ENCODE measurements at places on chromosomes 1 and 21.

DNA sequence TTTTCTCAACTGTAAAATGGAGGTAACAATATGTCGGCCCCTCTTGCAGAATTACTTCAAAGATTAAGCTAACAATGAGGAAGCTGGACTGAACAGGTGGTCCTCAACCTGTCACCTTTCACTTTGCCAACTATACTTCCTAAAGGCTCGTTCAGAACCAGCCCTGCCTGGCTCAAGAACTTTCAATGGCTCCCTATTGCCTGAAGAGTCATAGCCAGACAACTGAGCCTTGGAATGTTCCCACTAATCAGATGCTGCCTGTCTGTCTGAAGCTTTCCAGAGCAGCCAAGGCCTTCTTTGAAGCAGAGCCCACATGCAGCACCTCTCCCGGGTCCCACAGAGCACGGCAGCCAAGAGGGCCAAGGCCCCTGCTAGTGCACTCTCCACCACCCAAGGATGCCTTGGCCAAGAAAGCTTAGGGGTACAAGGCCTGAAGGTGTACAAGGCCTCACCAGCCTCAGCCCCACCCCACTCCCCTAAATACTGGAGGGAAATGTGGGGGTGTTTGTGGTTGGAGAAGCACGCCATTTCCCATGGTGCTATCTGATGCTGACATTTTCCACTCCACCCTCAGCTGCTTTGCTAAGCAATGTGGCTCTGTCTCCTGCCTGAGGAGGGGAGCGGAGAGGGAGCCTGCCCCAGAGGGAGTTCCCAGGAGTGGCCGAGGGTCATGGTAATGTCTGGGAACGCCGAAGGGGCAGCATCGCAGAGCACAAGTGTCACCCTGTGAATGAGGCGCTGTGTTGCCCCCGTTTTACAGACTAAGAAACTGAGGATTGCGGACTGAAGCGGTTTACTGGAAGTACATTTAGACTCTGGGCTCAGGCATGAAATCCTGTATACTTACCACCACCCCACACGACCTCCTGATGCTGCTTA is 8.2 kb upstream of the LAPTM5 start:
- no peak for DNase-seq

GRCh38 chr1:198281911-198282310 is 125.1 kb downstream of the NEK7 start:
- DNase-seq, result no peak

- DNase-seq, result no peak
Measured at GRCh38 chr21:14870853-14871149, 194.0 kb downstream of the NRIP1 start.

- no peak for DNase-seq
Measured at GRCh38 chr1:86389307-86389706, 6.8 kb downstream of the ODF2L start.

GRCh38 chr1:8004803-8005573 is 21.1 kb downstream of the ERRFI1 start:
- DNase-seq, result no peak

DNA sequence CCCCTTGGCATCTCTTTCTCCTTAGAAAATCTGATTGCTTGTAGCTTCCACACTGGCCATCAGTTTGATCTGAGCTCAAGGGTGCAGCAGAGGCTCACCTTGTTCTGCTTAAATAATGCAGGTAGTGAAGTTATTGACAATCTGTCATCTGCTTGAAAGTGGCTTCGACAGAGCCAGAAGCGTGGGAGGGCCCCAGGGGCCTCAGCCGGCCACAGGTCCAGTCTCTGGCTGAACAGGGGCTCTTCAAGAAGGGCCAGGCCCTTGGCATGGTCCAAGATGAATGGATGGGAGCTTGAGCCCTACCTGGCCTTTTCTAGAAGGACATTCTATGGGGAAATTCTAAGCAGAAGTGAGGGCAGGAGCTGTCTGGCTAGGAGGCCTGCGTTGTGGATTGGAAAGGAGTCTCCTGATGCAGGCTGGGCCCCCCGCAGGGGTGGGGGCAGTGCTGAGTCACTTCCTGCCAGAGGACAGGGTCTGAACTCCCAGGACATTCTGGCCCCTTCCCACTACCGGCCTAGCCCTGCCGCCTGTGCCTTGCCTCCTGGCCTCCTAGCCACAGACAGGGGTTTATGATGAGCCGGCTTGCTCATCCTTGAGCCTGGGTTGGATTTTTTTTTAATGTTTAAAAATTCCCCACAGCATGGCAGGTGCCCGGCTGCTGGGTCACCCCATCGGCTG is 162.3 kb upstream of the VAMP3 start:
- DNase-seq, result no peak

DNA sequence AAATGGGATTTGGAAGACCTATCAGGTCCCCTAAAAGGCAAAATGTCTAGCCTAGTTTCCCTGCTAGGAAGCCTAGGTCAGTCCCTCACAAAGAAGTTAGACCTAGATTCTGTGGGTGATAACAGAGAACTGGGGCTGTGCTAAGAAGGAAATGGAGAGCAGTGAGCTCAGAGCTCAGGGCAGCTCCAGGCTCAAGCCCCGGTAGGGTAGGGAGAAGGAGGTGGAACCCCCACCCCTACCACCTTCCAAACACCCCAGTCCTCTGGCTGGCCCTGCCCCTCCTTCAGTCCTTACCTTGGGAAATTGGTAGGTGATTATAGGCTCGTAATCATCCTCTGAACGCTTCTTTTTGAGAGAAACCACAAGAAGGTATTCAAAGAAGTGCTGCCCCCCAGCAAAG is 1.1 kb downstream of the DENND2D start:
- no peak for DNase-seq

DNA sequence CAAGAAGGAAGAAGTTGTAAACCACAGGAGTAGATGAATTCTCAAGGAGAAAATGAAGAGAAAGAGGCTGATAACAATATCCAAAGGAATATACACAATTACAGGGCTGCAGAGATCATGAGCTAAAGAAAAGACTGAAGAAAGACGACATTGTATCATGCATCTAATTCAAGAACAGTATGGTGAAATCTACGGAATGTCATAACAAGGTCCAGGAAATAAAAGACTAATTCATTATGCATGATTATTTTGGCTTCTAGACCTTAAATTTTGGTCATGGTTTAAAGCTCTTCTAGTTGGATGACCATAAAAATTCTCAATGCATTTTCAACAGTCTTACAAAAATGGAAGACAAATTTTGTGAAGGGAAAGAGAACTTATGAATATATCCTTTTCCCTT is 71.7 kb downstream of the SH3GLB1 start:
- DNase-seq, result no peak

DNA sequence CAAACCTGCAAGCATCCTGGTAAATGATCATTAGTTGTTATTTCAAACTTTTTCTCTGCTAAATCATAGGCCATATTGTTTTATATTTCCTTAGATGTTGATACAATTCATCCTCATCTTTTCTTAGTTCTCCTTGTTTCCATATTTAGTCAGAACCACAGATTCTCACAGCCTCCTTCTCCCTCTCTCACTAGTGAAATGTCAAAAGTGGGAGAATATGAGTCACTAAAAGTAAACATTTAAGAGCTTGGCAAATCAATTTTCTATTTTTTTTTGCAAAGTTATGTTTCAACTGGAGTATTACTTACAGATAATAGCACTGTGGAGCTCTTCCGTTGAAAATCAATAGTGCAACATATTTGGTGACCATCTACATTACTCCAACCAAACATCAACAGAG is 308.8 kb downstream of the COL11A1 start:
- no peak for DNase-seq

DNA sequence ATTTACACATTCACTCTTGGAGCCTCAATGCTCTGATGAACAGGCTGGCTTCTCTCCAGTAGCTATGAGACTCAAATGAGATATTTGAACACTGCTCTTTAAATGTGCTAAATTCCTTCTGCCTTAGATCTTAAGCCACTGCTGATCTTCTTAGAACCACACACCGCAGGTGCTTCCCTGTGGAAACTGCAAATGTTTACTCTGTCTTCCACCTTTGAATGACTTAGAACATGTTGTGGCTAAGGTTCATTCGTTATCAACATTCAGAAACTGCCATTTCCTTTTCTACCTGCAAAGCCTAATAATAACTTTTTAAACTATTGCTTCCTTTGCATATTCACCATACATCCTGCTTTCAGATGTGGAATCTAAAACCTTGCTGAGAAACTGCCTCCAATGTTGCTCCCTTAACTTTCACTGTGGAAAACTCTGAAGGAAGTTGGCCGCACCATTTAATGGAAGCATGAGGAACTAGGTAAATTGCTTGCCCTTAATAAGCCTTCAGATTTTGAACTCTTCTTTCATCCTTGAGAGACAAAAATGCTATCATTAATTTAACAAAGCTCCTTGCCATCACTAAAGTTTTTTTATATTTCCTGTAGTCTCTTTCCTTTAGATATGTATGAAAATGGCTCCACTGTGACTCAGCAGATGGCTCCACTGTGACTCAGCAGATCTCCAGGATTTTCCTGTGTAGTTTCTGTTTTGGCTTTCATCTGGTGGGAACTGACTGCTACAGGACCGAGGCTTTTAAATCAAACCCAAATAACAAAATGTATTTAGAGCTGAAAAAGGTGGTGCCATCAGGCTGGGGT is 143.8 kb downstream of the TNFSF18 start:
- DNase-seq, result no peak

DNA sequence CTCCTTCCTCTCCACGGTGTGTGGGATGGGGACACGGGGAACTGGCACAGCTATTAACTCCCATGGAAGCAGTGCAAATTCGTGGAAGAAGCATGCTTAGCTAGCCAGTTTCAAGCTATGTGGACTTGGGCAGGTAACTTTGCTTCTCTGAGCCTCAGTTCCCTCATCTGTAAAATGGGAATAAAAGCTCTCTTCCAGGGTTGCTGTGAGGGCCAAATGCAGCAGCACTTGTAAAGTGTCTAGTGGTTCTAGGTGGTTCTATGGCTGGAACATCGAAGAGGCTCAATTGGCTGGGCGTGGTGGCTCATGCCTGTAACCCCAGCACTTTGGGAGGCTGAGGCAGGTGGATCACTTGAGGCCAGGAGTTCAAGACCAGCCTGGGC is 43.3 kb downstream of the DHRS3 start:
- no peak for DNase-seq

DNA sequence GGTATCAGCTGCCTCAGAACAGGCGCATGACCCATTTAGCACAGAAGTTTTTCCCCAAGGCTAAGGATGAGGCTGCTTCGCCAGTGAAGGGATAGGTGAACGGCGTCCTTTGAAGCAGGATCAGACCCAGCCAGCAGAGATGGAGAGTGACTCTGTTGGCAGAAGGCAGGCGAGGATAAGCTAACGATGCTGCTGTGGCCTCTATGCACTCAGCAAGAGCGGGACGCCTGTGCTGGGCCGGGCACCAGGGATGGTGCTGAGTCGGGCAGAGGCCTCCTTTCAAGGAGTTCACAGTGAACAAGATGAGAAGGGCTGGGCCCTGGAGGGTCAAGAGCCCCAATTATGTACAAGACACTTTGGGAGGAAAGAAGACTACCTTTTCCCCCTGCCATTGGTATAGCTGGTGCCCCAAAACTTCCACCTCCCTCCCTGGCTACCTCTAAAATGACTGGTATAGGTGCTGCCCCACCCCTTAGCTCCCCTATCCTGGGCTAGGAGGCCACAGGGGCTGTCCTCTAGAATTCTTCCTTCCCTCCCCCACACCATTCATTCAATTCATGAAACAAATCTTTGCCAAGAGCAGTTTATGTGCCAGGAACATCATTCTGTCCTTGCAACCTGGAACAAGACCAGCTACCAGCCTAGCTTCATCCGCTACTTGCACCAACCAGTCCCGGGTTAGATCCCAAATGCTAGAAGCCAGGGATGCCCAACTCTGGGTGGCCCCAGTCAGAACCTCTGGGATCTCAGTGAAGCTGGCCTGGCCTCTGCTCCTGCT is 7.5 kb downstream of the XKR8 start:
- no peak for DNase-seq

DNA sequence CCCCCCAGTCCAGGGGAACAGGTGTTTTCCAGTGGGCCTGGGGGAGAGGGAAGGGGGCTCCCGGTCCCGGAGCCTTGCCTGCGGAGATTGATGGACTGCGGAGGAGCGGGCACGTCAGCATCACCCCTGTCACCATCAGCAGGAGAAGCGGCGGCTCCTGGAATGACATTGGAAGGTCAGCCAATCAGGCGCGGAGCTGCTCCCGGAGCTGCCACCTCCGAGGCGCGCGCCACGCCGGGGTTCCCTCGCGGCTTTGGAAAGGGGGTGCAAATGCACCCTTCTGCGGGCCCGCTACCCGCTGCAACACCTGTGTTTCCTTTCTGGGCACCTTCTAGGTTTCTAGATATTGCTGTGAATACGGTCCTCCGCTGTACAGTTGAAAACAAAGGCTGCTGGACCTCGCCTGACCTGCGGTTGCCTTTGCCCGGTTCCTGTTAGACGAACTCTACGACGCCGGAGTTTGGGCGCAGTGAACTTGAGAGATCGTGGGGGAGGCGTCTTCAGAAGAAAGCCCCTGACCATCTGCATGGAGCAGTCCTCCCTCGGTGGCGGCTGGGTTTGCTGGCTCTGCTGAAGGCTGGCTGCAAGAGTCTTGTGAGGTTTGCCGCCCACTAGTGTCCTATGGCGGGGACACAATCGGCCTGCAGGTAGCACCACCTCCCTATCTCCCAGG is 5.3 kb downstream of the DSCAM start:
- DNase-seq, result no peak

DNA sequence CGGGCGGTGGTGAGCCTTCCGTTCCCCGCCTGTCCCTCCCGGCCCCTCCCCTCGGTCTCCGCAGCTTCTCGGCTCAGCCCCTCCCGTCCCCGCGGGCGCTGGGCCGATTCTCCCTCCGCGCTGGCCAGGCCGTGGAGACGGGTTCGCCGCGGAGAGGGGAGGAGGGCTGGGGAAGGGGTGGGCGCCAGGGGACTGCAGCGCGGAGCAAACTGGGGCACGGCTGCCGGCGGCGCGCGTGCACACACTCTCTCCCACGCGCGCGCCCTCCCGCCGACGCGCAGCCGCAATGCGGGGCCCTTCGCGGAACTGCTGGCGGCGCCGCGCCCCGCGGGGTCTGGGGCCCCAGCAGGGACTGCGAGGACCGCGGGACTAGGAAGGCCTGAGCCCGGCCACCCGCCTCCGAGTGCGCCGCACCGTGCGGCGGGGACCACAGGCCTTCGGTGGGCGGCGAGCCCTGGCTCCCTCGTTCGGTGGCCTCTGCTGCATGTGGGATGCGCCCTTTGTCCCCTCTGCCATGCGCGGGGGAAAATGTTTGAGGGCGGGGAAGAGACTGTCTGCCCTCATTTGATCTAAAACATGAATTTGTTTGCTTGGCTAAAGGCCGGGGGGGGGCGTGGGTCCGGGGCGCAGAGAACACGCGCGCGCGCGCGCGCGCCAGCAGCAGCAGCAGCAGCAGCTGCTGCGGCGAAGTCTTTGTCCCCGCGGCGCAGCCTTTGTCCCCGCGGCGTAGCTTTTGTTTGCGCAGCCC is 90.7 kb upstream of the VAMP3 start:
- no peak for DNase-seq

- no peak for DNase-seq
Measured at GRCh38 chr1:177753655-177754054, 216.2 kb downstream of the SEC16B start.

GRCh38 chr1:154843636-154844296 is 26.3 kb downstream of the KCNN3 start:
- DNase-seq, result peak; percentile 76

DNA sequence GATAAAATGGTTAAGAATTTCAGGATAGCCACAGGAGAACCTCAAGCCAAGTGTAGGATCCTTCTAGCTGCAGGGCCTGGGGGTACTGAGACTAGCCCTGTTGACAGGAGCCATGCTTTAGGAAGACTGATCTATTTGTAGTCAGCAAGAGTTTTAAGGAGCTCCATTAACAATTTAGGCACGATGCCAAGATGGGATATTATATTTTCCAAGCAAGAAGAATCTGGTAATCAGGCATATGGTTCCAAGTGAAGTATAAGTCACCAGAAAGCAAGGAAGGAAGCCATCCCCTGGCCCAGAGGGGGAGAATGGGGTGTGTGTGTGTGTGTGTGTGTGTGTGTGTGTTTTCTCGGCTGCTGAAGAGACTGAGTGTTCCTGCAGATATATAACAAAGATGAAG is 7.0 kb downstream of the IFNAR2 start:
- DNase-seq, result no peak

Measured in NCI-H1048 (cell line).